ENCODE measurements at places on chromosomes 1 and 21.

- no peak within 1 kb of the TSS for H3K4me3 ChIP-seq
- H3K27me3 ChIP-seq = peaks cover 15% of the 10 kb centered on the region
- no peaks in the 10 kb centered on the region for H3K4me1 ChIP-seq
- H3K27ac ChIP-seq = no peak within 1 kb of the TSS
- no peak for DNase-seq
- H3K36me3 ChIP-seq = no peaks in the 10 kb centered on the region
Observed at GRCh38 chr1:16017461-16018303, at the start of gene HSPB7. TSS of gene HSPB7 (minus strand) at chr1:16018043. CDS start at chr1:16017963, 80 bp downstream.

GRCh38 chr1:37560401-37561132 lies 3.8 kb downstream of the DNALI1 start:
- no peaks in the 10 kb centered on the region for H3K27me3 ChIP-seq
- peaks cover 2% of the 10 kb centered on the region for H3K36me3 ChIP-seq
- DNase-seq = no peak
- no peak overlapping the region for H3K4me3 ChIP-seq

DNA sequence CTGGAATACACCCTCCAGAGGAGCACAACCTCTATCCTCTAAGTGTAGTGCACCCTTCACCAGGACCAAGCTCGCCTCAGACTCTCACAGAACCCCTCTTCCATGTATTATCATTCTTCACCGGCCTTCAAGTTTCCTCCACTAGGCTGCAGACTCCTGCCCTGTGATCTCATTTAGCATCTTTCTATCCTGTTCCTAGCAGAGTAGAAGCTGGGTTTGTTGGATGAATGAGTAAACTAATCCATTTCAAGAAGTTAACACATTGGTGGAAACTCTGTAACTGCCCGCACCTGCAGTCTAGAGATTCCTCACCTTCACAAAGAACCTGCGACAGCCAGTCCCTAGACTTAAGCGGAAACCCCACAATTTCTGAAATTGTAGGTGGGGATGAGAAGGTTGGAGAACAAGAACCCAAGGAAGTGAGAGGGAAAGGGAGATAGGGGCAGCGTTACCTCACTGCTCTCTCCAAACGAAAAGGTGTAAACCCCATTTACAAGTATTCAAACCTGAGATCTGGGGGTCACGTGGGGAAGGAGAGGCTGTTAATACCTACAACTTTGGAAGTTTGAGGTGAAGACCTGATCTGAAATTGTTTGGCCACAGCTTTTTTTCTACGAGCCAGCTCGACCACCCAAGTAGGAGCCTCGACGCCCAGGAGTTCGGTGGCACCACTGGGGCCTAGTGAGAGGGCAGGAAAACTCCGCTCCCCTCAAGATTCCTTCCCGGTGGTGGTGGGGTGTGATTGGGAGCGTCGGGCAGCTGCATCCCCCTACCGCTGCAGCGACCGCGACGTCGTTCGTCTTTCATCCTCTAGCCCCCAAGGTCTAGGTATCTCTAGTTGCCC lies 1.2 kb downstream of the PTPN14 start:
- H3K4me3 ChIP-seq = no peak overlapping the region
- H3K27me3 ChIP-seq = peaks cover 74% of the 10 kb centered on the region
- H3K36me3 ChIP-seq = no peaks in the 10 kb centered on the region
- H3K27ac ChIP-seq = no peak overlapping the region
- H3K4me1 ChIP-seq = peaks cover 5% of the 10 kb centered on the region

- peaks cover 11% of the 10 kb centered on the region for H3K36me3 ChIP-seq
- H3K4me1 ChIP-seq = peaks cover 40% of the 10 kb centered on the region
- peak overlapping the region; percentile 70 for H3K27ac ChIP-seq
- H3K27me3 ChIP-seq = no peaks in the 10 kb centered on the region
- no peak for DNase-seq
Observed at GRCh38 chr1:98398649-98399048, 262.9 kb upstream of the SNX7 start.

DNA sequence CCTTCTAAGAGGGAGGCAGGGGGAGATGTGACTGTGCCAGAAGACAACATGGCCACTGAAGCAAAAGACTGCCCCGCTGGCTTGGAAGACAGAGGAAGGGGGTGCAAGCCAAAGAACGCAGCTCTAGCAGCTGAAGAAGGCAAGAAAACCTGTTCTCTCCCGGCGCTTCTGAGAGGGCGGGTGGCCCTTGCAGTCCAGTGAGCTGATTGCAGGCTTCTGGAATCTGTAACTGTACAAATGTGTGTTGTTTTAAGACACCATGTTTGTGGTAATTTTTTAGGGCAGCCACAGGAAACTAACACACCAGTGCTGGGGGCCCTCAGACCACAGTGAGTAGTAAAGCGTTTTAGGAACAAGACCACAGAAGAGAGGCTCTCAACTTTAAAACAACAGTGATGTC lies 47.0 kb downstream of the CD46 start:
- peak overlapping the region; percentile 39 for H3K4me3 ChIP-seq
- no peaks in the 10 kb centered on the region for H3K27me3 ChIP-seq
- DNase-seq = peak; percentile 81

- H3K27ac ChIP-seq = no peak overlapping the region
- H3K4me3 ChIP-seq = no peak overlapping the region
- H3K36me3 ChIP-seq = no peaks in the 10 kb centered on the region
- H3K4me1 ChIP-seq = peaks cover 8% of the 10 kb centered on the region
- H3K27me3 ChIP-seq = no peaks in the 10 kb centered on the region
Observed at GRCh38 chr1:38964140-38964548, 22.5 kb upstream of the RHBDL2 start.

DNA sequence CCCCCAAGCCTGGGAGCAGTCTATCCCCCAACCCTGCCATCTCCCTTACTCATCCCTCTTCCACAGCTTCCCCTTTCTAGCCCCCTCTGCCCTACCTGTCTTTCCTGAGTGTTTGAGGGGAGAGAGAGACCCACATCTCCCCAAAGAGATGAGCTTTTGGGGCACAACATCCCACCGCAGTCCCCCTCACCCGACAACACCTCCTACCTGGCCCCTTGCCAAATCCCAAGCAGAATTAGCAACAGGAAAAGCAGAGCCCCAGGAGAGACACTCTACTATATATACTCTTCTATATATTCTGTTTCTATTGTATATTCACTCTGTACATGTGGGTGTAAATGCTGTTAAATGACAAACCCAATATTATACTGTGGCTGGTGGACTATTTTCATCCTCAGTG lies 9.9 kb upstream of the KCNC4 start:
- no peaks in the 10 kb centered on the region for H3K27me3 ChIP-seq
- H3K27ac ChIP-seq = no peak overlapping the region
- peaks cover 9% of the 10 kb centered on the region for H3K4me1 ChIP-seq
- no peak overlapping the region for H3K4me3 ChIP-seq

DNA sequence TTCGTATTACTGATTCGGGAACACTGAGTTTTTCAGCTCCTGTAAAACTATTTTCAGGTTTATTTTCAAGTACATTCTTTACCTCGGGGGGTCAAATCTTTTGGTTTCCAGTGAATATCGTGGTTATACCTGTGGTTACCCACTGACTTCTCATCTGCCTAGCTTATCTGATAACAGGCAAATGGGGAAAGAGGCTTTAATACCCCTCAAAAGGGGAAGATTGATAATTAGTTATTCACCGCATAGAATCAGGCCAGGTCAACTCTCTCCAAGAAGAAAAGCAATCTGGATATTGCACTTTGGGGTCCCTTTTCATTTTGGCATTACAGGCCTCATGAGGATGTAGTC lies 23.0 kb downstream of the RUNX1 start:
- no peaks in the 10 kb centered on the region for H3K27me3 ChIP-seq
- H3K36me3 ChIP-seq = peaks cover 31% of the 10 kb centered on the region
- DNase-seq = no peak

DNA sequence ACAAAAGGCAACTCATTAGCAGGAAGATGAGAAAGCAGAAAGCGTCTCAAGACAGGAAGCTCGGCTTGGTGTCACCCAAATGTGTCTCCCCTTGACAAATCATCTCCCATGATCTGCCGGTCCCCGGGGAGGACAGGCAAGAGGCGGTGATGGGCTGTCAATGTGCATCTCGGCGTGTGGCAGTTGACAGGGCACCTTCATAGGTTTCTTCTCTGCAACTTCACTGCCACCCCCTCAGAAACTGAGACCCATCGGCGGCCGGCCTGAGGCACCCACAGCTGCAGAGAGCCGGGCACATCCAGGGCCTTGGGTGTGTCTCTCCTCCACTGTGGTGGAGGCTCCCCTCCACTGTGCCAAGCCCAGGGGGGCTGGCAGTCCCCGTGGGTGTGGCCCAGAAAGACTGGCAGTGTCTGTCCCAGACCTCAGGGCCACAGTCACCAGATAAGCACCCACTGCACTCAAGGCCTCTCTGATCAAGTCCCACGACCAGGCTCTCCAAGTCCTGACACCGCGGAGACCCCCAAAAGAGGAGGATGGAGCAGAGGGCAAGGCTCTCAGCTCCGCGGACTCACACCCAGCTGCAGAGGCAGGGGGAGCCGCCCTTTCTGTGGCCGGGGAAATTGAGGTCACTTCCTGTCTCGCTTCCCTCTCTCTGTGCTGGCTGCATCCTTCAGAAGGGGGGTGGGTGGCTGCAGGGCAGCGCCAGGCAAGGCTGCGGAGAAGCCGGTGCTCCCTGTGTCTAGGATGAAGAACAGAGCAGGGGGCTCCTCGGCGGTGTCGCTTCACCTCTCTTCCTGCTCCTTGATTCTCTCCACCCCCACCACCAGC lies 39.6 kb upstream of the LBR start:
- peak overlapping the region; percentile 84 for H3K4me3 ChIP-seq
- peak; percentile 95 for DNase-seq
- H3K36me3 ChIP-seq = no peaks in the 10 kb centered on the region

All from activated CD8-positive, alpha-beta memory T cell treated with anti-CD3 and anti-CD28 coated beads, Interleukin-2, amount 10 ng/mL, durations not matched to agents 7 days and 5 days (primary cell).